ENCODE measurements at places on chromosomes 13 and 19.

DNA sequence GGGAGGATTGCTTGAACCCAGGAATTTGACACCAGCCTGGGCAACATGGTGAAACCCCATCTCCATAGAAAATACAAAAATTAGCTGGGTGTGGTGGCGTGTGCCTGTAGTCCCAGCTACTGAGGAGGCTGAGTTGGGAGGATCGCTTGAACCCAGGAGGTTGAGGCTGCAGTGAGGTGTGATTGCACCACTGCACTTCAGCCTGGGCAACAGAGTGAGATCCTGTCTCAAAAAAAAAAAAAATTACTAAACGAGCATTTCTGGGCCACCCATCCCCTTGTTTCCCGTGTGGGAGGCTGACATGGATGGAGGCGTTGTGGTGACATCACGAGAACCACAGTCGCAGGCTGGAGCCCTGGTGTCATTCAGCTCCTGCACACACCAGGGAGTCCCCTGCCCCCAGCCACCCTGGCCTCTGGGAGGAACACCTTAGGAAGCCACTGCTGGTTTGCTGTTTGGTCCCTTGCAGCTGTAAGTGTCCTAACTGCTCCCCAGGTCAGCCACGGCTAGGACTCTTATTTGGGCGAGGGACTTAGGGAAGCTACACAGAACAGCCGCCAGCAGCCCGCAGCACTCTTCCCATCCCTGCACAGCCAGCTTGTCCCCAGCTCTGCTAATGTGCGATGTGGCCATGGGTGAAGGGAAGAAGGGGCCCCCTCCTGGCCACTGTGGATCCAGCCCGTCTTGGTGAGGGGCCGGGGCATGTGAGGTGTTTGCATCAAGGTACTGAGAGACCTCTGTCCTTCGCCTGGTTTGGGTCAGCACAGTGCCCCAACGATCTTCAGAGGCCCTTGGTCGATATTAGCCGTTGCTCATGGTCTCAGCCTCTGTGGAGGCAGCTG, 12.7 kb downstream of the NKPD1 start:
- DNase-seq = no peak

DNA sequence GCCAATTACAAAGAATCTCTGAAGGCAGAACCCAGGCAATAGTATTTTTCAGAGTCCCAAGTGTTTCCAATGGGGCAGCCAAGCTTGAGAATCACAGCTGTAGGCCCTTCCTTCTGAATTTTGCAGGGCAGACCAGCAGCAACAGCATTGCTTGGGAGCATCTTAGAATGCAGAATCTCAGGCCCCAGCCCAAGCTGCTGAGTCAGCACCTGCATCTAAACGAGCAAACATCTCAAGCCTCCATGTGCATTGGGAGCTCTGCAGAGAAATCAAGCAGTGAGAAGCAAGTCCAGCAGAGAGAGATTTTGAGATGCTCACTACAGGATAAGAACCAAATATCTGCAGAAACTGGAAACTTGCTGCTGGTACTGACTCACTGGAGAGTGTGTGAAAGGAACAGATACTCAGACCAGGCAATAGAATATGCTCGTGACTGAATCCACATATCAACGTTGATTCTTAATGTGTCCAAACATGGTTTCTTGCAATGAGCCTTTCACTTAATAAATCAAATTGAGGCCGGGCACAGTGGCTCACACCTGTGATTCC, 81.5 kb upstream of the TNFSF11 start:
- no peak for DNase-seq

DNA sequence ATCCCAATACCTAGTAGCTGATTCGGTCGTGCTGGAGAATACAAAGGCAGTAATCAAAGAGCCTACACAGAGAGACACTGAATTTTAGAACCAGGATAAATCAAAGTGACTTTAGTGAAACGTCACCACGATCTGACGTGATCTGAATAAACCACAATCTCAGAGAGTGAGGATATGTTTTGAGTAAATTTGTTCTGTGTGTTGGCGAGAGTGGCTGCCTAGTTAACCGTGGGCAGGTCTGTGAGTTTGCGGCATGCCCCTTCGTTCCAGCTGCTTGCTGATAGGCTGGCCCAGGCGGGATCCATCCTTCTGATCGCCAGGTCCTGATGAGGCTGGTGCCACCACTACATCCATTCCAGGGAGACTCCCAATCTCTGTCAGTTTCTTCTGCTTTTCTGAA, 40.4 kb downstream of the LRCH1 start:
- no peak for DNase-seq

- DNase-seq = no peak
Measured at GRCh38 chr13:71801165-71801760, 65.7 kb downstream of the DACH1 start.

GRCh38 chr19:55116859-55117662, at the start of gene PPP1R12C:
TSS of gene PPP1R12C (minus strand) at chr19:55117637. CDS start at chr19:55117543, 94 bp downstream.
- DNase-seq = peak; percentile 40

DNA sequence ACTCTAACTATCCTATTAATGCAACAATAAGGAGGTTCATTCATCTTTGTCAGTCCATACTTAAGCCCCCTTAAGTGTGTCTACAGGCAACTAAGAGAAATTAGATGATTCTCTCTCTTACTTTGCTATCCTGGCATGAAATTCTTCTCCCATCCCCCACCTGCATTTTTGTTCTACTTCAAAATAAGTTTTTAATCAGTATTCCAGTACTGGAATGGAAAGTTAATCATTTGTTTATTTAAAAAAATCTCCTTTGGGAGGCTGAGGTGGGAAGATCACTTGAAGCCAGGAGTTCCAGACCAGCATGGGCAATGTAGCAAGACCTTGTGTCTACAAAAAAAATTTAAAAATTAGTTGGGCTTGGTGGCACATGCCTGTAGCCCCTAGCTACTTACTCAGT, 222.1 kb downstream of the MZT1 start:
- no peak for DNase-seq

GRCh38 chr19:38971672-38972071, 3.9 kb downstream of the FBXO17 start:
- no peak for DNase-seq

GRCh38 chr13:49022472-49023144, 46.9 kb downstream of the FNDC3A start:
- DNase-seq = no peak

DNA sequence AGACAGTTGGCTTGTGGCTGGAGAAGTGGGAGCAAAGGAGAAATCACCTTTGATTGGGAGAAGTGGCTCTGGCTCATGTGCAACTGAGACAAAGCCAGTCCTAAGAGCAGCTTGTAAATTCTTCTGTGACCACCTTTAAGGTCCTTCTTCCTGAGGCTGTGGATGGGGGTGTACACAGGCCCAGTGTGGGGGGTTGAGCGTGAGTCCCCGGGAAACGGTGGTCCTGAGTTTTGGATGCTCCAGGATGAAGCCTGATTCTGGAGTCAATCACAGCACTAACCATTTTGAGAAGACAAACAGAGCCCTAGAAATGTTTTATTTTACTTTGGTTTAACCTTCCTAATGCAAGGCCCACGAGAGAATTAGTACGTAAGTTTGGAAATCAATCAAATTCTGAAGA, 3.9 kb upstream of the CEBPA start:
- DNase-seq = no peak

- no peak for DNase-seq
Measured at GRCh38 chr19:54172471-54173358, at the start of gene TMC4. TSS of gene TMC4 (minus strand) at chr19:54173160. CDS start at chr19:54173117, 43 bp downstream.

DNA sequence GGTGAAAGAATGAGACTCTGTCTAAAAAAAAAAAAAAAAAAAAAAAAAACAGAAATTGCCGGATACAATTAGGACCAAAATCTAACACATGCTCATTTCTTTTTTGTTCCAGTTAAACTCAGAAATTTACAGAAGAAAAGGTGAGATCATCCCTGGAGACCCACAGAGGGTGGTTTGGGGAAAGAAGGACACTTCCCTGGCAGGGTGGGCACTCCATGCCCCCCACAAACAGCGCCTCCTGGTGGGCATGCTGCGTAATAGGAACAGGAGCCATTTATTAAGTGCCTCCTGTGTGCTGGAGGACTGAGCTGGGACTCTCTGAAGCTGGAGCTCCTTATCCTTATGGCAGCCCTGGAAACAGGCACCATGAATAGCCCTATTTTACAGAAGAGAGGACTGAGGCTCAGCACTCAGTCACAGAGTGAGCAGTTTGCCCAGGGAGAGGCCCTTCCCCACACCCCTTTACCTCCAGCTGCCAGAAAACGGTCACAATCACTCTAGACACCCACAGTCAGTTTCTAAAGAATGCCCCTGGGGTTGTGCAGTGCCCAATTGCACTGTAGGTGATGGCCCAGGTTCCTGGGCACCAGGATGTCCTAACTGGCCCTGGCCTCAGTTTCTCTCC, 10.1 kb downstream of the C19orf38 start:
- DNase-seq = no peak

DNA sequence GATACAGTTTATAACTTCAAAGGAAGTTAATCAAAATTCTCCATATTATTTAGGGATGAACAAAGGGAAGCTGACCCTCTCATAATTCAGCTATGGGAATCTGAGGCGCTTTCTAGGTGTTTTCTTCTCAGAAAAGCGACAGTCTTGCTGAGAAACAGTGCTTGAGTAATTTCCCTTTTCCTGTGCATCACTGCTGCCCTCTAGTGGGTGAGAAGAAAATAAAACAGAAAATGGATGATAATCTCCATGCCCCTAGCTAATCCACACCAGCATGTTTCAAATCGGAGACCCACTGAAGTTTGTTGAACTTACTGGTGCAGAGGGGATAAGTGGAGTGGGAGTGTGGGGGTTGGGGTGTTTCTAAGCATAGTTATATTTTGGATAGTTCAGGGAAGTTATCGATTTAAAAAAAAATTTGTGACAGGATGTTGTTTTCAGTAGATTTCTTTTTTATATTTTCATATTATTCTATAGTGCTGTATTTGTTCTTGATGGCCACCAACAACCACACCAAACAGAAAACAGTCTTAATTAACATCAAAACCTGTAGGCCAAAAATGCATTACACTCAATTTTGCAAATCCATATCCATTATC, 21.4 kb downstream of the LCP1 start:
- no peak for DNase-seq

DNA sequence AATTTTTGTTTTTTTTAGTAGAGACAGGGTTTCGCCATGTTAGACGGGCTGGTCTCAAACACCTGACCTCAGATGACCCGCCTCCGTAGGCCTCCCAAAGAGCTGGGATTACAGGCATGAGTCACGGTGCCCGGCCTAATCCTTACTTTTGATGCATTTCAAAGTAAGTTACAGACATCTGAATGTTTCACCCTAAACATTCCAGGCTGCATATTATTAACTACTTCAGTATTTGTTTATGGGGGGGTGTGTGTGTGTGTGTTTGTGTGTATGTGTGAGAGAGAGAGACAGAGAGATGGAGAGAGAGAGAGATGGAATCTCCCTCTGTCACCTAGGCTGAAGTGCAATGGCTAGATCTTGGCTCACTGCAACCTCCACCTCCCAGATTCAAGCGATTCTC, 13.1 kb downstream of the SULT2B1 start:
- DNase-seq = no peak

- peak; percentile 59 for DNase-seq
Measured at GRCh38 chr19:22545751-22546150, 88.4 kb upstream of the ZNF492 start.

DNA sequence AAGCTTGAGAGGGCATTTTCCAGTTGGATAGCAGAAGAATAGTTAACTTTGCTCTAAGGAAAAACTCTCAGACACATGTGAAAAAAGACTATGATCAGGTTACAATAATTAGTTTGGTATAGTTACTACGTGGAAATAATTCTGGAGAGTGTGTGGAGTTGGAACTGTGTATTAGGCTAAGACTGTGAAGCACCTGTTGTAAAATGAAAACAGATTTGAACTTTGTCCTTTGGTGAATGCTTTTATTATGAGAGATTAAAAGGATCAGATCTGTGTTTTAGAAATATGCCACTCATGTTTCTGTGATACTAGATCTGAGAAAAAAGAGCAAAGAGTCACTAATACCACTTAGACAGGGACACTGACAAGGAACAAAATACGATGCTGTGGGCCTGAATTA, 807.5 kb upstream of the ATXN8OS start:
- no peak for DNase-seq

DNA sequence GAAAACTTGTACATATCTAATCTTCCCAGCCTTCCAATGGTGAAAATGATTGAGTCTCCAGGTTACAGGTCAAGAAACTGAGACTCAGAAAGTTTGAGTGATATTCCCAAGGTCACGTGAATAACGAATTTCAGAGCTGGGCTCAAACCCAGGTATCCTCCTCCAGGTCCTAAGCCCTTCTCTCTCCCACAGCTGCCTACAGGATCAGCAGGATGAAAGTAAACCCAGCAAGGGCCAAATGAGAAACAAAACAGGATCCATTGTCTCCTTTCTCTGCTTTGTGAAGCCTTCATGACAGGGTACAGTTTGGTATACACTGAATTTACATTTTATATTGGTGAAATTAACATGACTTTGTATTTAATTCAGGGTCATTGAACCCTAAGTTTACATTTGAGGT, 208.1 kb downstream of the RBM26 start:
- DNase-seq = no peak

GRCh38 chr13:30053939-30054338, 203.5 kb upstream of the UBL3 start:
- no peak for DNase-seq

- no peak for DNase-seq
Measured at GRCh38 chr13:32731576-32731975, 145.3 kb downstream of the PDS5B start.

GRCh38 chr19:14473073-14473977, 1.8 kb downstream of the PTGER1 start:
- no peak for DNase-seq

DNA sequence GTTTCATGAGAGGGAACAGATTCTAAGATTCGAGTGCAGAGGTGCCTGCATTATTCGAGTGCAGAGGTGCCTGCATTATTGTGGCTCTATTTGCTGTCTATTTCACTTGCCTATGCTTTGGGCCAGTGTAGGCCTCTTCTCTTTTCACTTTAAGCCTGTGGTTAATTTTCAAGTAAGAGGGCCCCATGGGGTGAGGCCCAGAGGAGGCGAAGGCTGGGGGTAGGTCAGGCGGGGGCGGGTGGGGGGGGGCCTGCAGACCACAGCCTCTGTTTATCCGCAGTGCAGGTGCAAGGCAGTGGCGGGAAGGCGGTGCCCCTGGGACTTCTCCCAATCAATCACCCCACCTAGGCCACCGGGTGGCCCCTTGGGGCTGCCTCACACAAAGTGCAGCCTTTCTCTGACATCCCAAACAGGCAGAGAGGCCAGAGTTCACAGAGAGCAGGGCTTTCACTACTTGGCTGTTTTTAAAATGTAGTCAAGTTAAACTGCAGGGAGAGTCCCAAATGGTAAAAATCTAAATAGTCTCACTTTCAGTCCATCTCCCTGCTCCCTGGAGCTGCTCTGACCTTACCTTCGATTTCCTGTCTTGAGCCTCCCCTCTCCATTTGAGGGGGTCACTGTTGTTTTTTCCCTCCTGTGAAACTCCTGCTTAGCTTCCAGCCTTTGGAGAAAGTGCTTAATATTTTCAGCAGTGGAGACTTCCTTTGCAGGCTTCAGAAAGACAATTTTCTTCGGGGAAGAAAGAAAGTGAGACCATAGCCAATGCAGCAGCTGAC, 249.0 kb downstream of the DLEU7 start:
- no peak for DNase-seq

GRCh38 chr13:74056801-74057542, 77.2 kb downstream of the KLF12 start:
- no peak for DNase-seq

DNA sequence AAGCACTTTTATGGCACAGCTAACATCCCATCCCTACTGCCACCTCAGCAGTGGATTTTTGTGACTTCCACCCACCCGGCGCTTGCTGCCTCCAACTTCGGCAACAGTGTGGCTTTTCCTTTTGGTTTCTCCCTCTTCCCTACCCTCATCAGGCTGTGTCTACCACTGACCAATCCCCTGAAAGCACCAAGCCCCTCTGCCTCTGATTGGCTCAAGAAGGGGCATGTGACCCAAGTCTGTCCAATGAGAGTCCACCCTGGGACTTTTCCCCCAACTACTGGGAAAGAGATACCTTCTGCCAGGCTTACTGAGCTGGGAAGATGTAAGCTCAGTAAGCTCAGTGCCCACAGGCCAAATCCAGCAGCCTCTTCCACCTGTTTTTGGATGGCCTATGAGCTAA, 5.8 kb downstream of the SMIM7 start:
- DNase-seq = no peak

All from ovary (tissue), 10 donors.